ENCODE measurements at places on chromosomes 11 and 22.

DNA sequence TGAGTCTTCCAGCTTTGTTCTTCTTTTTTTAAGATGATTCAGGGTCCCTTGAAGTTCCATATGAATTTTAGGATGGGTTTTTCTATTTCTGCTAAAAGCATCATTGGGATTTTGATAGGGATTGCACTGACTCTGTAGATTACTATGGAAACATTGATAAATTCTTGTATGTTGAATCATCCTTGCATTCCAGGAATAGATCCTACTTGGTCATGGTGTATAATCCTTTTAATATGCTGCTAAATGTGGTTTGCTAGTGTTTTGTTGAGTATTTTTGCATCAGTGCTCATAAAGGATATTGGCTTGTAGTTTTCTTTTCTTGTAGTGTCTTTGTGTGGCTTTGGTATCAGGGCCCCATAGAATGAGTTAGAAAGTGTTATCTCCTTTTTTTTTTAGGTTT, 34.9 kb upstream of the PHOX2A start:
- no peak for DNase-seq

- no peak for DNase-seq
These were observed 8.5 kb downstream of the AMOTL1 start for GRCh38 chr11:94776351-94777321.

DNA sequence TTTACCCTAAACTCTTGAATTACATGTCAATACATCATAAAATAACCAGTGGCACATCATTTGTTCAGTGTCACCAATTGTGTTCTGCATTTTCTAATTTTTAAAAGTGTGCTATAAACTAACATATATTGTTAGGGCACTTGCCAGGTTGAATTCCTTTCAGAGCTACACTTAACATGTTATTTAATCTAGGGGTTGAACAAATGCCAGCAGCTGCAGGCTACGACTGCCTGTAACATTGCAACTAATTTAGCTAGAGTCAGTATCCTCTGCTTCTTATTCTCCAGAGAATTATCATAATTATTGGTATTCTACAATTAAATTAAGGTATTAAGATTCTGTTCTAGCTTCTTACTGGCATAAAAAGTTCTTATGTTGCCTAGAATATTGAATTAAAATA, 46.4 kb upstream of the ARHGAP42 start:
- no peak for DNase-seq

GRCh38 chr11:44736791-44737190, 10.0 kb downstream of the TSPAN18 start:
- no peak for DNase-seq

- DNase-seq: no peak
These were observed 289.7 kb downstream of the BRD1 start for GRCh38 chr22:49538006-49538405.

DNA sequence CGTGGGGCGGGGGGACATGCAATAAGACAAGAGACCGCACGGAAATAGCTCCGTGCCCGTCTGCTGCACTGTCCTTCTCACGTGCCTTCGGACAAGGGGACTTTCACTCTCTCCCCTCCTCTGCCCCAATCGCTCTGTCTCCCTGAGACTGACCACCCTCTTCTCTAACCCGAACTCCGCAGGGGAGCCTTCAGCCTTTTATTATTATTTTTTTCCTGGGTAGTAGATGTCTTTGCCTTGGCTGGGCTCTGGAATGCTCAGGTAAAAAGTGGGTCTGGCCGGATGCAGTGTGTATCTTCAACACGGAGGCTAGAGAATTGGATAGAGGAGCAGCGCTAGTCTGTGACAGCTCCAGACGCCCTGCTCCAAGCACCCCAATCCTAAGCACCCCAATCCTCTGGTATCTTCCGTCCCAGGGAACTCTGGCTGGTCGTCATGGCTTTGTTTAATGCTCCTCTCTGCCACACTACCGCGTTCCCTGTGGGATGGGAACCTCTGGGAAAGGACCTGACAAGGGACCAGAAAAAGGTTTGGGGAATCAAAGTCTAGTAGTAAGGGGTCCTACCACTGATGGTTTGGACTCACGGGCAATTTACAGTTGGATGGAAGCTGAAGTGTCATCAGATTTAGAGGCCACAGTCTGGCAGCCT, 25.1 kb upstream of the ROBO3 start:
- DNase-seq: no peak

GRCh38 chr11:106627694-106628093, 390.6 kb downstream of the GUCY1A2 start:
- no peak for DNase-seq

GRCh38 chr11:11867720-11868119, 25.9 kb downstream of the USP47 start:
- no peak for DNase-seq

- DNase-seq: no peak
These were observed 6.1 kb downstream of the FJX1 start for GRCh38 chr11:35624316-35624715.

GRCh38 chr11:132718711-132719671, 813.3 kb downstream of the OPCML start:
- DNase-seq: no peak

- DNase-seq: no peak
These were observed 160.0 kb downstream of the NAV2 start for GRCh38 chr11:19872512-19873145.

DNA sequence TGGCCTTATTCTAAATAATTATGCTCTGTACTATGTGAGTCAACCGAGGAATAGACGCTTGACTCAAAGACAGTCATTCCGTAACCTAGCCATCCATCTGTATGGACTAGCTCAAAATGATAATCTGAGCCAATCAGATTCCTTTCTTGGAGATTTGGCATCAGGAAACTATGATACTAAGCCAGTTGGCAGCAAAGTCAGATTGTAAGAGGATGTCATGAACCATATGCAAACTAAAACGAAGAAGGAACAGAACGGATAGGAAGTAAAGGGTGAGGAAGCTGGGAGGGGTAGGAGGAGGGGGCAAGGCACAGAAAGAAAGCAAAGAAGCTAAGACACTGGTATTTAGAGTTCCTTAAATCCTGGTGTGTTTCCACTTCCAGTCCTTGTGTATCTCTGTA, 10.7 kb upstream of the SESN3 start:
- DNase-seq: no peak

DNA sequence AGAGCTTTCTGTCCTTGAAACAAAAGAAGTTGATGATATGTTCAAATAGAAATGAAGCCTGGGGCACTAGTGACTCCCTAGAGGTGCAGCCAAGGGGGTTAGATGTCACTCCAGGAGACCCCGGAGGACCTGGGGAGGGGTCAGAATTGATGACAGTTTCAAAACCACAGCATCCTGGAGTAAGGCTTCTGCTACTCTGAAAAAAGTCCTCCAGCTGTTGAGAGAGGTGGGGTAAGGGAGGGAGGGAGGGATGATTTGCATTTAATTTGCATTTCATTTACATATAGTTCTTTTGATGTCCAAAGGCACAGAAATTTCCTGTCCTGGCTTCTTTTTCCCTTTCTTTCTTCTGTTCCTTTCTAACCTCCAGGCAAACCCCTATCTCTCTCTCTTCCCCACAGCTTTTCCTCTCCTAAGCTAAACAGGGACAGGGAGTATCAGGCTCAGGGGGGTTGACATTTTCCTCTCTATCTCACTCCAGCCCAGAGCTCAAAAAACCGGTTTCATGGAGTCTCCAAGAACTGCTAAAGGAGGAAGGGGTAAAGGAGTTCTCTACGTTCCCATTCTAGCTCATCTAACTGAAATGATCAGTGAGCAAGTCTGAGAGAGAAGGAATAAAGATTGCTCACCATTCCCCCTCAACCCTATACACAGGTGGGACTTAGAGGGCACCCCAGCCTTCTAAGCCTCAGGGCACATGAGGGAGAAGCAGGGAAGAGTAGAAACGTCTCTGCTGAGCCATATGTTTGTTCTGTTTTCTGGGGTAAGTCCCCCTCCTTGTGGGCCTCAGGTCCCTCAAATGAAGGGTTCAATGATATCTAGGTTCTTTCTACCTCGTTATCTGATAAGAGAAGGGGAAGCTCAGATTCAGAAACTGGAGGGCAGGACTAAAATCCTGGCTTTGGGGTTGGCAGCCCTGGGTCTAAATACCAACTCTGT, 3.5 kb upstream of the POU2F3 start:
- no peak for DNase-seq

DNA sequence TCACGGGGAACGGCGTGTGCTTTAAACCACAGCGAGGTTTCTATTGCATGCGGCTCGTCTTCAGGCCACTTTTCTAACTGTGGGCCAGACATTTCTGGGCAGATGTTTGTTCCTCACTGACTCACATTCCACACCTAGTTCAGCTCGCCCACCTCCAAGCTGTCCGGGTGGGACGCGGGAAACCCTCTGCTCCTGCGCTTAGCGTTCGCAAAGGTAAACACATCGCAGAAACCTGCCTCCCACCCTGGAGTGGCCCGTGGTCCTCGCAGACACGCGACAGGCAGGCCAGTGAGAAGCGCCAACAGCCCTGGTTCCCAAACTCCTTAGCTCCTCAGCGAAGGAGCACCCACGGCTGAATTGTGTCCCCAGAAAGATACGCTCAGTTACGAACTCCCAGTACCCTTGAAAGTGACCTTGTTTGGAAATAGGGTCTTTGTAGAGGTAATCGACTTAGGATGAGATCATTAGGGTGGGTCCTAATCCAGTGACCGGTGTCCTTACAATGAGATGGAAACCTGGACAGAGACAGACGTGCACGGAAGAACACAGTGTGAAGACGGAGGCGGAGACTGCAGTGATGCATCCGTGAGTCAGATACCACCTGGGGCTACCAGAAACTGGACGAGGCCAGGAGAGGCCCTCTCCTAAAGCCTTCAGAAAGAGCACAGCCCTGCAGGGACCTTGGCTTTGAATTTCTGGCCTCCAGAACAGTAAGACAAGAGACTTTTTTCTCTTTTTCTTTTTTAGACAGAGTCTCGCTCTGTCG, 82.7 kb downstream of the CELSR1 start:
- DNase-seq: no peak

- DNase-seq: no peak
These were observed 24.8 kb downstream of the MYO7A start for GRCh38 chr11:77152846-77153245.

DNA sequence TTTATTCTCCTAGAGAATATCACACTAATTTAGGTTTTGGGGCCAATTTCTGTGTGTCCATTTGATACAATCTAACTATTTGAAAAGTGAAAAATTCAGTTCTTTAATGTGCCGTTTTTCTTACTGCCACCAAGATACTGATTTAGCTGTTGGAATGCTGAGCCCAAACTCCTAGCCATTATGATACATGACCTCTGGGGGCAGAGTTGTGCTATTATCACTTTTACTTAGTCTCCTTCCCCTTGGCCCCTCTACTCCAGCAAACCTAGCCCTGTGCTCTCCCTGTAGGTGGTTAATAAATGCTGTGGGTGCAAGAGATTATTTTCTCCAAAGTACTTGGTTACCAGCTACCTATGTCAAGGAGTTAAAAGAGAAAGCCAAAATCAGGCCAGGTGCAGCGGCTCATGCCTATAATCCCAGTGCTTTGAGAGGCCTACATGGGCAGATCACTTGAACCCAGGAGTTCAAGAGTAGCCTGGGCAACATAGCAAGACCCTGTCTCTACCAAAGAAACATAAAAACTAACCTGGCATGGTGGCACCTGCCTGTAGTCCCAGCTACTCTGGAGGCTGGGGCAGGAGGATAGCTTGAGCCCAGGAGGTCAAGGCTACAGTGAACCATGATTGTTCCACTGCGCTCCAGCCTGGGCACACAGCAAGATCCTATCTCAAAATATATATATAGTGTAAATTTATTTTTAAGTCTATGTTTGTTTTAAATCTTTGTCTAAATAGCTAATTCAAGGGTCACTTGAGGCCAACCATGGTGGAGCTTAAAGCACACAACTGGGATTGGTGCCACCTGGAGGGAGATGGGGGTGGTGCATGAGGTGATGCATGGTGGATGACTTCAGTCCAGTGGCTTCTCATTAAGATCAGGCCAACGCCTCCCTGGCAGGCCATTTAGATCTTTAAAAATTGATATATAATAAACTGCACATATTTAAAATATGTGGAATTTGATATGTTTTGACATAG, 193.2 kb upstream of the PLET1 start:
- peak; percentile 67 for DNase-seq

DNA sequence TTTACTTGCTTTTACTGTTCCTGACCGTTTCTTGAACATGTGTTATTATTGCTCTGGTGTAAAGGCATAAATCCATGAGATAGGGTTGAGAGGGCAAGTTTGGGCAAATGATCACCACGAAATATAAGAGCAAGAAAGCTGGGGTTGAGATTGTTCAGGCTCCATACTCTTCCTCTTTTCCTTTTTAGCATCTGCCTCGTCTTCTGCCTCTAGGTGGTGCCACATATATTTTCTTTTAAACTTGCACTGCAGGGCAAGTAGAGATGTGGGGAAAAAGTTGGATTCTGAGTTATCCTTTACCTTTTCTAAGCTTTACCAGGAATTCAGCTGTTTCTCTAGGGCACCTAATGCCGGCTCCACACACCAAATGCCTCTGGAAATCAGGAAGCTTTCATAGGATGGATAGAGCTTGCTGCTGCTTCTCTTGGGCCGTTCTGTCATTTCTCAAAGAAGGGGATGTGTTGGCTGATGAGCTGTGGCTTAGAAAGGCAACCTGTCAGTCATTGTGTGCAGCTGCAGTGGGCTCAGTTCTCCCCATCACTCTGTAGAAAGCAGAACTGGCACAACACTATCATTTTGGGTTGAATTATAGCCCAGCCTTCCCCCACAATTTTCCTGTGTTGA, 98.2 kb downstream of the LDLRAD3 start:
- peak; percentile 15 for DNase-seq

DNA sequence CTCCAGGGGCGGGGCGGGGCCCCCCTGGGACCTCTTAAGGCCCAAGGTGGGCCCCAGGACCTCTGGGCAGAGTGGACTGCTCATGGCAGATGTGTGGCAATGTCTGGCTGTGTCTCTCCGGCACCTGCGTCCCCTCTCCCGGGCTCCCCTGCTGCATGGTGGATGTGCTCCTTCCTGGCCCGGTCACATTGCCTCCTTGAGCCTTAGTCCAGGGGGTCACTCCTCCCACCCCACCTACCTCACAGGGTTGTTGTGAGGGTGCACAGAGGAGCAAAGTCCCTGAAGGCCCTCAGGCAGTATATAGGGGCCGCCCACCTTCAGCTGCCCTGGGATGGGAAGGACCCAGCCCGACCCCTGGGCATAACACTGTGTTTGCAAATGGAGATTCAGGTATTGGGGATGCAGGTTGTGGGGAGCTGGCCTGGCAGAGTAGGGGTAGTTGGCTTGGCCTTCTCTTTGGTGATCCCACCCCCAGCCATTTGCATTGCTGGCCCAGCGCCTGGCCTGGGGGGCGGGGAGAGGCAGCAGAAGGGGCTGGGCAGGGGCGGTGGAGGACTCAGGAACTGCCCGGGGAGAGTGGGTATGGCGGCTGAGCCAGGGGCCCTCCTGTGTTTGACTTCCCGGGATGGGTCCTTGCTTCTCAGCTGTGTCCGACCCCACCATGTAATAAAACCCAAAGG, 11.3 kb downstream of the KCTD17 start:
- no peak for DNase-seq

DNA sequence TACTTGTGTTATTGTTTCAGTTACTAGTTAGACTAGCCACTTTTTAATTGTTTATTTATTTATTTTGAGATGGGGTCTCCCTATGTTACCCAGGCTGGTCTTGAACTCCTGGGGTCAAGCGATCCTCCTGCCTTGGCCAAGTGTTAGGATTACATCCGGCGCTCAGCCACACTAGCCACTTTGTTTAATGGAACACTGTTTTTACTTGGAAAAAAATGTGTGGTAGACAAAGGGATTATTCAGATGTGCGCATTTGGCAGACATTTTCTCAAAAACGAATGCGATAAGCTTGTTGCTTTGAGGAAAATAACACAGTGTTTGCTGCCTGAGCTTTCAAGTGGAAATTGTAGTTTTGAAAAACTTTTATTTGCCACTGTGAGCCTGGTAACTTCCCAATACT, 51.0 kb downstream of the CTNND1 start:
- DNase-seq: no peak

All from hematopoietic multipotent progenitor cell treated with erythropoietin and hydrocortisone succinate and interleukin-3 and kit ligand, for 17 days (in vitro differentiated cells).